Erythroblast (primary cell): ENCODE measurements at places on chromosomes 4 and X.

- no peak for DNase-seq
Observed at GRCh38 chr4:170400361-170400760, 310.6 kb upstream of the AADAT start.

- no peak for DNase-seq
Observed at GRCh38 chrX:22325096-22325495, 52.4 kb downstream of the CBLL2 start.

GRCh38 chr4:57342411-57342810 lies 232.2 kb upstream of the IGFBP7 start:
- DNase-seq: no peak

- DNase-seq: no peak
Observed at GRCh38 chr4:157225096-157225495, 4.6 kb downstream of the GRIA2 start.

DNA sequence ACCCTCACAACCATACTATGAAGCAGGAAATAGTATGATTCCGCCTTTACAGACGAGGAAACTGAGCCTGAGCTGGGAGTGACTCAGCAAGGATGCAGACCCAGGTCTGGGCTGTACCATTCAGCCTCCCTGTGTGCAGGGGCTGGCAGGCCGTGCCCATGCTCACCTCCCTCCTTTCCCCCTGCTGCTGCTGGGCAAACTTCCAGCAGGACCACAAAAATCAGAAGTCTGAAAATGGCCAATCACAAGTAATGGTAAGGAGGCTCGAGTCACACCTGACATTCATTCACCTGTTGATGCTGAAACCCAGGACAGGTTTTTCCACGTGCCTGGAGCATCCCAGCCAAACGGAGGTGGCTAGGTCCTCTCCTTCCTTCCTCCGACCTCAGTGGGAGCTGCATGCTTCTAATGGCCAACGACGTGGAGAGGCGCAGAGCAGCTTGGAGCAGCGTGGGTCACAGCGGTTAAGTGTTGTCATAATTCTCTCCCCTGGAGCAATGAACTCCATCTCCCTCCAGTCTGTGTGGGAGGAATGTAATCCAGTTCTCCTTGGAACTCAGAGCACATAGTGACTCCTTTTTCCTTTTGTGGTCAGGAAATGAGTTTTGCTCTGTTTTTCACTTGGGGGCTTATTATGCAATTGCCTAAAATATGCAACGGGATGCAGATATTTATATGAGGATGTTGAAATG lies 371.7 kb downstream of the BCOR start:
- DNase-seq: no peak

DNA sequence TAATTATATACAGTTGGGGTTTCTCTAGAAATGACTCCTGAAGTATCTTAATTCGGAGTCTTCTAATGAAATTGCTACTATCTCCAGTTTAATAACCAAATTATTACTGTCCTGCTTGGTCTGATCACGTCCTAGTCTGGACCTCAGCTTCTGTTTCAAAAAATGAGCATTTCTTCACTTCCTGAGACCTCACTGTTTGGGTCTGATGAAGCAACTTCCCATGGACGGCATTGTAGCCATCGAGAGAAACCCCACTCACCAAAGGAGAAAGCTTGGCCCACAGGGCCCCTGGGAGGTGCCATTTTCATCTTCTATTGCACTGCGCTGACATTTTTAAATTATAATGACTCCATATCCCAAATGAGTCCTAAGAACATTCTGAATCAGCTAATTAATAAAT lies 178.0 kb downstream of the MGST2 start:
- DNase-seq: no peak

GRCh38 chrX:75114638-75115037 lies 41.4 kb downstream of the ABCB7 start:
- DNase-seq: no peak

DNA sequence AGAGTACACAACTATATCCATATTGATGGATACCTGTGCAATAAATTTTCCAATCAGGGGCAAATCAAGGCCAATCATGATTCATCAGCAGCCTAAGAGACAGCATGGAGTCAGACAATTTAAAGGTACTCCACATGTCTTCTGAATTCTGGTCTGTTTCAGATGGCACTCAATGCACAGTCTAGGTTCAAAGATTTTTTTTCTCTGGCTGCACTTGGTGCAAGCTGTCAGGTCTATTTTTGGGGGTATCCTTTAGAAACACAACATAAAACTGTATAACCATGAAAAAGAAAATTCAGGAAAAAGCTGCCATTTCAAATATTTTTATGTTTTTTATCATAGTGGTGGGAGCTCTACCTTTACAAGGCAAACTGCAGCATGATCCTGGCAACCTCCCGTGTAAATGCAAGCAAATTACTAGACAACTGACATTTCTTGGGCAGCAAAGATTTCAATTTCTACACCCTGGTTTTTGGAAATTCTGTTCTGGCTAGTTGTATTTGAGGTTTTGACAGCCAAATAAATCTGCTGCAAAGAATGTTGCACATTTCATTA lies 310.3 kb downstream of the KCNIP4 start:
- DNase-seq: no peak

DNA sequence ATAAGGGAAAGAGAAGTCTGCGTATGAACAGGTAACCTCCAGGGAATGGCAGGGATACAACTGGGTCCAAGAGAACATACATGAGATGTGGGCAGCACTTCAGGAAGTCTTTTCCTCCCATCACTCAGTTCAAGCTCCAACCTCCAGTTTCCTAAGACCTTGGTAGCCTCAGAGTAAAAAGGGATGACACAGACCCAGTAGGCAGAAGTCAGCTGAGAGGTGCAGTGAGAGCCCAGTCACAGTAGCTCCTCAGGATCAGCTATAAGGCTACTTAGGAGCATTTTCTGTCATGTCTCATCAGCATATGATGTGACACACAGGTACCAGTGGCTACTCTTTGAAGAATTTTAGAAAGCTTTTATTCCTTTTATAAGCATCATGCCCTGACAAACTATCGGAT lies 12.5 kb upstream of the STS start:
- DNase-seq: no peak

DNA sequence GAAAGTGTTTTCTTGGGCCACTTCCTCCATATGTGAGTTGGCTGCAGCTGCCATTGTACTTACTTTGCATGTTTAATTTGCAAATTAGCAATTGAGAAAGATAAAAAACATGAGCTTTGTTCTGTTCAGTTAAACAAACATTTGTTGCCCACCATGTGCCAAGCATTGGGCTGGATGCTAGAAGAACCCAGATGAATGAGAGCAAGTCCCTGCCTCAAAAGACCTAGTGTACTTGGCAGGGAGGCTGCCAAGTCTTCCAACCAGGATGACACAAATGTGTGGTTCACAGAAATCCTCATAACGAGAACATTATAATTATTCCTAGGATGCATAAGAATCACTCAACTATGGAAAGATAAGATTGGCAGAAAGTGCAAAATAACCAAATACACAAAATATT lies 66.7 kb downstream of the GPM6A start:
- no peak for DNase-seq

- no peak for DNase-seq
Observed at GRCh38 chr4:109671350-109671749, 31.9 kb downstream of the CASP6 start.

DNA sequence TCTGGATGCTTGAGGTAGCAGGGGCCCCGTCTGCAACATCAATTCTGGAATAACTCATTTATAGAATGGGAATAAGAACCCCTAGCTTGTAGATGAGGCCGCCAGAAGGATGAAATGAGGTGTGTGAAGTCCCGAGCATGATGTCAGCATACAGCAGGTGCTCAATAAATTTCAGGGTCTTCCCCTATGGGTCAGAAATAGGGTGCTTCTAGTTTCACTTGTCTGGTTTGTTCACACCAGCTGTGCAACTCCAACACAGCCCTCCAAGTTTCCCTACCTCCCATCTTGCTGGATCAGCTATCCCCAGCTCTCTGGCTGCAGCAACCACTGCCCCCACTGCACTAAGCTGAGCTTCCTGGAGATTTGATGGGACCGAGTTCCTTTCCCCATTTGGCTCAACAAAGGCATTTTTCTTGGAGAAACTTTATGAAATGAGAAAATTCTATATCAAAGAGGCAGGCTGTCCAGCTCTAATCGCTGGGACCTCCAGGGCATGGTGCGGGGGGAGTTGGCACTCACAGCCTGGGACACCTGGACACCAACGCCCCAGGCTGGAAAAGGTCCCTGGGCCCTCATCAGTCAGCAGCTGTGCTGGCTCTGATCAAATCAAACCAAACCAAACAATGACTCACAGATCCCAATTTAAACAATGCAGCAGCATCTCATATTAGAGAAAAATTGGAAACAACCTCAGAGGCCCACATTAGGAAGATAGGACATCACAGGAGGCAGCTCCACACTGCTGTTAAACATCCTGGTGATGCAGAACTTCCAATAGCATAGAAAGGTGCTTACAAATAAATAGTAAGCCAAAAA lies 13.3 kb downstream of the SLC2A9 start:
- no peak for DNase-seq

- no peak for DNase-seq
Observed at GRCh38 chrX:9958183-9958582, 9.0 kb upstream of the CLDN34 start.

GRCh38 chrX:38878641-38879340 lies 77.5 kb downstream of the MID1IP1 start:
- no peak for DNase-seq

DNA sequence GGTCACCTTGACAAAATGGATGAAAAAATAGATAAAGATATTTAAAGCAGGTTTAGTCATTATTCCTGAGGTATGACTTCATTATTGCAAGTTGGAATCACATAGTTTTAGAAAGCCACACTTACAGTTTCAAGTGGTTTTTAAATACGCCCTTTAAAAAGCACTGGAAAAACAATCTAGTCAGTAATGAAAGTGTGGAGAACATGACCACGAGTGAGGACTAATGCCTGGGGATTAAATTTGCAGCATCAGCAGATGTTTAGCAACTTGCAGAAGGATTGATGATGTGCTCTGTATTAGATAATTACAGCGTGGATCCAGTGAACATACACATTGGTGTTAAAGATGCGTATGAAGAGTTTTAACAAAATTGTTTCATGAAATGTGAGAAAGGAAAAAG lies 5.9 kb downstream of the SPARCL1 start:
- DNase-seq: no peak

- DNase-seq: no peak
Observed at GRCh38 chr4:17134565-17134964, 236.1 kb upstream of the LDB2 start.

GRCh38 chrX:97849951-97850350 lies 966.2 kb downstream of the RPA4 start:
- no peak for DNase-seq
